HuH-7.5 (cell line): ENCODE measurements at places on chromosomes 2 and 18.
A peak's percentile ranks its signal among the peaks of the same experiment; 100 is the strongest.

DNA sequence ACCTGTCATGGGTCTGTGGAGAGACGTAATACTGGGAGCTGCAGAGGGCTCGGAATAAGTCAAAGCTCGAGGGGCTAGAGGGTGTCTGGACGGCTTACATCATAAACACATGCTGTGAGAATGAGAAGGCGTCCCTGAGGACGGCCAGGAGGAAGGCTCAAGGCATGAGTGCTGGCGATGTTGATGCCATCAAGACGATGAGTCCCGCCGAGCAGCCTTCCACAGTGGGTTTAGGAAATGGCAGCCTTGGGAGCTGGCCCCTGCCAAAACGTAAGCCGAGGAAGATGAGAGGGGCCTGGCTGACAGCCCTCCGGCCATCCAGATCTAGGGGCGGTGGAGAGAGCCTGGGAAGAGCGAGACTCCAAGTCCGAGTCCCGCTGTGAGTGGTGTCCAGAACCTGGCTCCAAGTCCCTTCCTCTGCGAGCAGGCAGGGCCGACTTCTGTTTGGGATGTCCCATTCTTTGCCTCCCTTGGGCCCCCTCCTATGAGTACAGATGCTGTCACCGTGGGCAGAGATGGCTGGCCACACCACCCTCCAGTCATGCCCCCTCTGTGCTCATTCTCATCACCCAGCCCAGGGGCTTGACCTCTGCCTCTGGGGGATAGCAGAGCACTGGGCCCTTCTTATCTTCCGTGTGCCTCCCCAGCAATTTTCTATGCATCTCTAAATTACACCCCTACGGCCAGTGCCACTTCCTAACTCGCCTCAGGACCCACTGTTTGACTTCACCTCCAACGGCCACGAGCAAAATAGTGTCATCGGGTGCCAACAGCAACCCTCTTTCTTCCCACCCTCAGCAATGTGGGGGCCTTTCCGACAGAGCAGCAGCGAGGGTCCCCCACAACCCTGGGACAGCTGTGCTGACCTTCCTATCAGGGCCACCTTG, 175.7 kb downstream of the FAM210A start:
- no peak for DNase-seq

- no peak for DNase-seq
Observed at GRCh38 chr2:119914266-119914665, 98.6 kb upstream of the EPB41L5 start.

DNA sequence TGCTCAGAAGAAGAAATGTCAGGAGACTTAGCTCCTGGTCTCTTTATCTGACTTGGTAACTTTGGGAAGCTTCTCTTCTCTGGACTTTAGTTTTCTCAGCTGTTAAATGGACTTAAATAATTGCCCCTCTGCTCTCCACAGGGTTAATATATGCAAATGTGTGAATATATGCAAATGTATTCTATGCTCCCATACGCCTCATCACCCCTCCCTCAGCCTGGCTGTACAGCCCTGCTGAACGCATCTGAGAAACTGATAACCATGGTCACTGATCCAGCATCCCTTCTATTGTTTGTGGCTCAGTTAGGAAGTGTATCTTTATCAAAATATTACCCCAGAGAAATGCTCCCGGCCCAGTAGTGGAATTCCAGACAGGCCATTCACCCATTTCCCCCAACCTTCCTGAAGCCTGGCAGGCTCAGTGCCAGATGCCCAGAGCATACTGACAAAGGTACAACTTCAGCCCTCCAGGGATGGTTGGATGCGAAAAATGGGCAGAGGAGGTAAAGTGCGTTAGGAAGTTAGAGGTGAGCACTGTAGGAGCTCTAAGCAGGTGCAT, 103.4 kb downstream of the DYSF start:
- no peak for DNase-seq

- no peak for DNase-seq
Observed at GRCh38 chr2:196077821-196078220, 9.2 kb upstream of the DNAH7 start.

DNA sequence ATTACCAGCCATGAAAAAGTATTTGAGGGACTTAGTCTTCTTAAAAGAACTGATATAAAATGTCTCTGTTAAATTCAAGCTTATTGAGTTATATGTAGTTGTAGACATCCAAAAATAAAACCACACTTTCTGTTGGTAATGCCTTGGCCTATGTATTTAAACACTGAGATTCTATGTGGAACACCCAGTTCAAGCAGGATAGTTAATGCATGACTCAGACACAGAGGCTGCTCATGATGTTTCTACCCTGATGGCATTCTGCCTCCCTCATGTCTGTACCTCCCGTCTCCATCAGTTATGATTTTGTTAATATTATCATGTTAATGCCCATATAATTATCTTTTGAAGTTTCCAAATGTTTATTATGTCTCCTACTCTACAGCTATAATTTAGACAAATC, 164.5 kb downstream of the XIRP2 start:
- no peak for DNase-seq

- DNase-seq: peak; percentile 1
Observed at GRCh38 chr18:43563780-43564179, 286.5 kb upstream of the SYT4 start.

- no peak for DNase-seq
Observed at GRCh38 chr2:26668856-26669750, 23.4 kb upstream of the KCNK3 start.

DNA sequence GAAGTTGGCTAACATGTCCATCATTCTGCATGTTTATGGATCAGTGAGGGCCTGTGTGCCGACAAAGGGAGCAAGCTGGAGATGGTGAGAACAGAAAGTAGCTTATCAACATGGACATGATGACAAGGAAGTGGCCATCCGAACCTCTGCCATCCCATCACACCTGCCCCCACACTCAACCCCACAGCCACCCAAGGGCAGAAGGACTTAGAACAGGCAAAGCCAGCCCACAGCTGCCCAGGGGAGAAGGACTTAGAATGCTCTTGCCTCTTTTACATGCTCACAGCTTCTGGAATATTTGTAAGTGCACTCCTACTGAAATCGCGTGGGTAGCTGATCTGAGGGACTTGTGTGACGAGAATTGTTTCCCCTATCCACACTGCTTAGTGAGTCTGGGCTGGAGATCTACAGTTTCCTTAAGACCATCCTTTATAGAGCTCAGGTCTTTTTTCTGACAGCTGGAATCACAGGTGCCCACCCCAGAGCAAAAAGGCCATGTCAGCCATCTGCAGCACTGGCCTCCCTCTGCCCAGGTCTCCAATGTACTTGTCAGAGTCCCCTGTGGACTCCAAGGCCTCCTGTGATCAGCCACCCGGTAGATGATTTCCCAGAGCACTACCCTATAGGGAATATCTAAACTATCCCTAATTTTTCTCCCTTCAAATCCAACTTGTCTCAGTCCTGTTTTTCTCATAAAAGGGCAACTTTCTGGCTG, 154.1 kb downstream of the SMAD7 start:
- no peak for DNase-seq

DNA sequence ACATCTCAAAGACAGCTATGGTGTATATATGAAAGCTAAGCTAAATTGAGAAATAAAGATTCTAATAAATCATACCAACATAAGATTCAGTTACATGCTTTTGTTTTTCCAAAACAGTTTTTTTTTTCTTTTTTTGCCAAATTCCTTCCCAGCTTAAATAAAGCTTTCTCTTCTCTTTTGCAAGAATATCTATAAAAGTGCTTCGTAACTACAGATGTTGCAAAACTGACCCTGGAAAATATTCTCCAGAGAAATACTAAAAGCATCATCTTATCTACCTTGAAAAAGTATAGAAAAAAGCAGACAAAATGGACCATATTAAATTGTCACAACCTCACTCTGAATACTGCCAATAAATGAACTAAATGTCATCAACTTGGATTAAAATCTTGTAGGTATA, 38.7 kb downstream of the FANCL start:
- no peak for DNase-seq

- no peak for DNase-seq
Observed at GRCh38 chr2:53901192-53901591, 41.4 kb upstream of the GPR75 start.

- DNase-seq: no peak
Observed at GRCh38 chr2:36567711-36568408, 30.1 kb downstream of the FEZ2 start.

DNA sequence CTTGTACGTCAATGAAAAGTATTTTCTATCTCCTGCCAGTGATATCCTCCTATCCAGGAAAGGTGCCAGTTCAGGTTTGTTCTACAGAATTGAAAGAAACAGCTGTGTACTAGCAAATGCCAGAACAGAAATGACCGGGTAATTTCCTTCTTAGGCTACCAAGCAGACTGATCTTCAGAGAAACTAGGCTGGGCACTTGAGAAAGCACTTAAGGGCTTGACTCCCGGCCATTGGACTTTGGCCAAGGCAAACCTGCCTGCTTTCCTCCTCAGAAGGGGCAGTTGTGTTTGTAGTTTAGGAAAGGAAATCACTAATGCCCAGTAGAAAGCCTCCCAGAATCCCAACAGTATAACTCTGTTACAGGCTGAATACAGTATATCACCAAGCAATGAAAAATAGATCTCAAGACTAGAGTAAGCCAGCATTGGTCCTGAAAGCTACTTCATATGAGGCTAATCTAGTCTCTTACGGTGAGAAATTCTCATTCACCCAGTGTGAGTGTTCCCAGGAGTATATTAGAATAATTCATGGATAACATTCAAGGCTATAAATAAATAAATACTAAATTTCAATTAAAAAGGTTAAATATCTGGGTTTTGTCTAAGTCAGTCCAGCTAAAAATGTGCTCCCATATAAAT, 43.0 kb upstream of the COL5A2 start:
- no peak for DNase-seq

GRCh38 chr18:58753976-58754375, 82.7 kb downstream of the MALT1 start:
- no peak for DNase-seq

DNA sequence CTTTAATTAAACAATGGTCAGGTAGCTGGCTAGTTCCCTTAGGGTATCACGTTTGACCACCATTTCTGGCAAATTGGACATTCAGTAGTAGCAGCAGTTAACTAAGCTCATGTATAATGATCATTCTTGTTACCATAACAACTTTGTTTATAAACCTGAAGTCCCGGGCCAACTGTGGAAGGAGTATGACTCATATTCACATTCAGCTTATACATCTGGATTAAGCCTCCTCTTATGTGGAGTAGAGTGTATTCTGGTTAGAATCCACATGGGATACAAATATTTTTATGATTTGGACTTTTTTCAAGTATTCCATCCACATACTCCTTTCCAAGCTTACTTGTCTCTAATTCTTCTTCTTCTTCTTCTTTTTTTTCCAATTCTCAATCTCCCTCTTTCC, 70.3 kb upstream of the ZSWIM2 start:
- no peak for DNase-seq

- DNase-seq: no peak
Observed at GRCh38 chr2:144249035-144249637, 270.8 kb downstream of the ZEB2 start.

GRCh38 chr2:207491956-207492355, 37.8 kb upstream of the CREB1 start:
- no peak for DNase-seq

GRCh38 chr18:79470547-79470946, 74.8 kb downstream of the NFATC1 start:
- DNase-seq: no peak

DNA sequence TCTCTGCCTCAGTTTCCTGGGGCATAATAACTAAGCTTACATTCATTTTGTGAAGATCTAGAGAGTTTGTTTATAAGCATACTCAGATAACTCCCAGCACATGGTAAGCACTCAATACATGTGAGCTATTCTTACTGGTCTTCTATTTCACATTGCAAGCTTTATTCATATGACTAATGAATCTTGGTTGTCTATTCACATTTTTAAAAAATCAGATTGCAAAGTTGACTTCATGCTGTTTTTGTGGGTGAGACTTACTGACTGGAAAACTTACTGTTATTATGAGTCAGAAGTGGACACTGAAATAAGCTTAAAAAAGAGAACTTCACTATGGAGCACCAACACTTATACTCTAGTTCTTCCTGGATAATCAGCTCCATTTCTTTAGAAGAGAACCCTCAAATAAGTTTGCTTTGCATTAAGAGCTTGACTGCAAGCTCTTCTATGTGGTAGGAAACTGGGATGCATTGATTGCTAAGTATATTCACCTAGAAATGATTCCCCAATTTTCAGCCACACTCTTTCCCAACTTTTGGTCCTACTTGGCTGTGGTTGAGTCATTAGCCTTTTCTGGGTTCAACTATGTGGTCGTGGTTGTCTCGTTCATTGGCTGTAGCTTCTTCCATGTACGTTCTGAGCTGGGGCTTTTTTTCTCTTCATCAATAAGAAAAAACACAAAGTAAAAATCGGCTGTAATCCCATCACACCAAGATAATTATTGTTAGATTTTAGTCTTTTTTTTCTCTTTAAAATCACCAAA, 29.5 kb upstream of the RBMS1 start:
- DNase-seq: no peak

GRCh38 chr2:118845005-118845521, 2.4 kb downstream of the EN1 start:
- DNase-seq: no peak

- DNase-seq: no peak
Observed at GRCh38 chr2:20173064-20173463, 51.9 kb downstream of the SDC1 start.

DNA sequence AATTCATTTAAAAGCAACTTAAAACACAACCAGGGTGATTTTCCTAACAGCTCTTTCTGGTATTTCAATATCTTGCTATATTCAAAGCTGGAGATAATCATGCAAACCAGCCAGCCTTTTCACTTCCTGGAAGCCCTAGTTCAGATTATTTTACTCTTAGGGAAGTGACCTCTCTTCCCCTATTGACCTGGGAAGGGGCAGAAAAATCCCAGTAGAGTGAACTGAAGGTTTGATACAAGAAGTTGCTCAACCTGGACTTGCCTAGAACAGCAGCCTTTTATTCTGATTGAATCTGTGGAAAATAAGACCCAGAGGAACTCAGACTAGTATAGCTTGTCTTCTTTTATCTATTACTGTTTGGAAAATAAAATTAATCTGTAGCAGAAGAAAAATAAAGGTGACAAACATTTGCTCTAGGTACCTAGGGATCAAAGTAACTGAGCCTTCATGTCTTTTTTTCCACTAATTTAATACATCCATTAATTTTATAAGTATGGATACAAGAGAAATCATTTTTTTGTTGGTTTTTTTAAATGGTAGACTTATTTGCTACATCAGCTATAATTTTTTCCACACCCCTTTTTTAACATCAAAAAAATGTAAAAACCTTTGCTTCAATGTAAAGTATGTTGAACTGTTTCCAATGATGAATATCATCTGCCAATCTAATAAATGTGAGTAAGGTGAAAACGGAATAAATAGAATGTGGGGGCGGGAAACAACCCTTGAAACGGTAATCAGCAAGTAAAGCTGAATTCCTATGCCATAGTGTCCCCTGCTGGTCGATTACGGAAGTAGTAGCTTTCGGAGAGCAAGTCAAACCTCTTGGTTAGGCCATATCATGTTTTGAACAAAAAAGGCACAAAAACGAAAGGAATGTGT, 629.9 kb downstream of the NRXN1 start:
- DNase-seq: peak; percentile 5

GRCh38 chr18:31884020-31884419, 58.9 kb downstream of the TRAPPC8 start:
- no peak for DNase-seq

DNA sequence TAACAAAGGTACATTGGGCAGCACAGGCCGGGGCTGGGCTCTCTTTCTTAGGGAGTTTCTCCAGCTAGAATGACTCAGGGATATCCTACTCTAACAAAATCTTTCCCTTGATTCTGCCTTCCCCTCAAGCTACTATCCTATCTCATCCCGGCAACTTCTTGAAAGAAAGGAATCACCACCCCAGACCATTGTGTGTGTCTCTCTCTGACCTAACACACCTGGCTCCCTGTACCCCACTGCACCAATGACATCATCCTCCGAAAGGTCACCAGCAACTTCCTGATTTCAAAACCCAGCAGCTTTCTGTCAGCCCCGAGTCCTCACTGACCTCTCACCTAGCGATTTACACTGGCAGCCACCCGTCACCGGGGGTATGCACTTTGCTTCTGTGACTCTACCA, 72.1 kb upstream of the MAP4K4 start:
- DNase-seq: peak; percentile 57
